Progenitor cell of endocrine pancreas (in vitro differentiated cells): ENCODE measurements at places on chromosomes 16 and 17.

GRCh38 chr17:33561569-33562334, 268.7 kb upstream of the ASIC2 start:
- no peak for DNase-seq

GRCh38 chr17:56847106-56847505, 13.2 kb downstream of the DGKE start:
- no peak for DNase-seq

- DNase-seq, result no peak
Measured at GRCh38 chr17:69819316-69820087, 255.5 kb upstream of the KCNJ16 start.

GRCh38 chr17:46832945-46833839, 14.7 kb upstream of the WNT3 start:
- no peak for DNase-seq

DNA sequence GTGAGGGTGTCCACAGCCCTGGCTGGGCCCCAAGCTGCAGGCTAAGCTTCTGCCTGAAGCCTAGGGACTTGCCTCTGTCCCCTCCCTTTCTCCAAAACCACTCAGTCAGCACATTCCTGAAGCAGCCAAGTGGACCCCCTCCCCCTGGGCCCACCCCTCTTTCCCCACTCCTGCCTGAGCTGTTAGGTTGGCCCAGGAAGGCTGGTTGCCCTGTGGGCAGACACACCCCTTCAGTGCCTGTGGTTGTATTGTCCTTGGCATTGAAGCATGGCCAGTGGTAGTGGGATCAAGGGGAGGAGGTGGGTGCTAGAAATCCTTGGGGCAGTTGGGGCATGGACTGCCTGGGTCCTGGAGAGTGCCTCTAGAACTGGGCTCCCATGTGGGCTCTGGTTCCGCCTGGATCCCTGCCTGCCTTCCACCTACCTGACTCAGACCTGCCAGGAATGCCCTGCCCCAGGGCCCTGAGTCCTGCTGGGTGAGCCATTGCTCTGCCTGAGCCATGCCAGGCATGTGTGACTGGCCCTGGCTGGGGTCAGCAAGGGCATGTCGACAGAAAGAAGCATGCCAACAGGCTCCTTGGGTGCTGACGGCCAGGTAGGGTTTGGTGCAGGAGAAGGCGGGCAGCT, 2.1 kb downstream of the TRAF4 start:
- no peak for DNase-seq
